NCI-H1105 treated with DMSO at 0.1 percent for 48 hours (cell line): ENCODE measurements at places on chromosomes 16 and 17.

GRCh38 chr17:75856062-75856756, 1.1 kb upstream of the WBP2 start:
- no peak for DNase-seq

- DNase-seq = no peak
Measured at GRCh38 chr16:86512860-86513470, 2.6 kb downstream of the FOXF1 start.

- no peak for DNase-seq
Measured at GRCh38 chr16:49505556-49505955, 132.0 kb downstream of the C16orf78 start.

DNA sequence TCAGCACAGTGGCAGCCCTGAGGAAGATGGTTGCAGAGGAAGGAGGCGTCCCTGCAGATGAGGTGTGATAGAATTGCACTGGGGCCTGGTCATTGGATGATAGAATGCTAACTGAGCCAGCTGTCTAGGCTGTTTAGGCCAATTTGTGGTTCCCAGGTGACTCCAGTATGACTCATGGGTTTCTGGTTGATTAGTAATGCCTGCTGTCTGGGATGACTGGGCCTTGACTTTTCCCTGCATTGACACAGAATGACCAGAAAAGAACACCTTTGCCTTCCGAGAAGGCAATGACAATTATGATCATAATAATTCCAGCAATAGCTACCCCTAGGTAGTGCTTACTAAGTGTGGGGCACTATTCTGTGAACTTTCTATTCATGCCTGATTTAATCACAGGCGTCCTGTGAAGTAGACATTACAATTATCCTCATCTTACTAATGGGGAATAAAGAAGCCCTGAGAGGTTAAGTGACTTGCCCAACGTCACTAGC, 31.5 kb downstream of the USP43 start:
- DNase-seq = no peak

DNA sequence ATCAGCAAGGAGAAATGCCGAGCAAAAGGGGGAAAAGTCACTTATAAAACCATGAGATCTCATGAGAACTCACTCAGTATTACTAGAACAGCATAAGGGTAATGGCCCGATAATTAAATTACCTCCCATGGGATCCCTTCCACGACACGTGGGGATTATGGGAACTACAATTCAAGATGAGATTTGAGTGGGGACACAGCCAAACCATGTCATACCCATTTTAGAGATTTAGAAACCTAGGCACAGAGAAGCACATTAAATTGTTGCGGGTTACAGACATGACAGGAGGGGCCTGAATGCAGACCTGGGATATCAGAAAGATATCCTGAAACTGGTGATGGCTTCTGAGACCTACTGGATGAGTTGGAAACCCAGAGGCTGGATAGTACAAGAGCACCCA, 20.1 kb downstream of the ARHGAP17 start:
- DNase-seq = no peak

DNA sequence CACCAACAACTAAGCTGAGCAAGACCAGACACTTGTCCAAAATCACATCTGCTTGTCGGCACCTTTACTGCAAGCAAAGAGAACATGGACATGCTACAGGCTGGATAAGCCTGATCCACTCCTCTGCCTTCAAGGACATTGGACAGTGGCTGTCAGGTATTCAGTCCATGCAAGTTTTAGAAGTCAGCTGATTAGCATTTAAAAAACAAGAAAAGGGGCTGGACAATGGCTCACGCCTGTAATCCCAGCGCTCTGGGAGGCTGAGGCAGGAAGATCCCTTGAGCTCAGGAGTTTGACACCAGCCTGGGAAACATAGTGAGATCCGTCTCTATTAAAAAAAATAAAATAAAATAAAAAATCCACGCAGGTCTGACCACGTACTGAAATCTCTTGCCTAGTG, 20.3 kb downstream of the PARN start:
- no peak for DNase-seq

DNA sequence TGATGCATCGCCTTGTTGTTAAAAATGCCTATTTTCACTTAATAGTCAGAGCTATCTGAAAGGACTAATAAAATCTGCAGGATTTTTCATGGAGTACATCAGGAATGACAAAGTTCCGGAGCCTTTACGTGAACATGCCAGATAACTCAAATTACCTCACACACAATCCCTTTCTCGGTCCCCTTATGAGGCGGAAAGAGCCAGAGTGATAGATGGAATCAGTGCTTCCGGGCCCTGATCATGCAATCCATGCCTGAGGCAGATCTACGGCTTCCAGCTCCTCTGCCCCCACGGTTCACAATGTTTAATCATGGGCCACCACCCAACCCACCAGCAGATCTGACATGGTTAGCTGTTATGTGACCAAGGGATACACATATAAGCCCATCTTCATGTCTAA, 17.0 kb downstream of the VPS53 start:
- DNase-seq = no peak
